Progenitor cell of endocrine pancreas (in vitro differentiated cells): ENCODE measurements at places on chromosomes 7 and 10.

DNA sequence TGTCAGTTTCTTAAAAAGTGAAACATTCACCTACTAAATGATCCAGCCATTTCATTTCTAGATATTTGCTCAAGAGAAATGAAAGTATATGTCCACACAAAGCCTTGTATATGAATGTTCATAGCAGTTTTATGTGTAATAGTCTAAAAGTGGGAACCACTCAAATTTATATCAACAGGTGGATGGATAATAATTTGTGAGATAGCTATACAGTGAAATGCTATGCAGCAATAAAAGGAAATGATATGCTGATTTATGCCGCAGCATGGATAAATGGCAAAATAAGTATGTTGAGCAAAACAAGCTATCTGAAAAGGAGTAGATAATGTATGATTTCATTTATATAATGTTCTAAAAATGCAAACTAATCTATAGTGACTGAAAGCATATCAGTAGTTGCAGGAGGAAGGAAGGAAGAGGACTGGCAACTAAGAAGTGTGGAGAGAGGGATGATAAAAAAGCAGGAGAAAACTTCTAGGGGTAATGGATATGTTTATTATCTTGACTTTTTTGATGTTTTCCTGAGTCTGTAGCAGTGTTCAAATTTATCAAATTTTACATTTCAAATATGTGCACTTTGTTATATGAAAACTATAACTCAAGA lies 80.6 kb downstream of the ABCB5 start:
- DNase-seq: no peak

- DNase-seq: no peak
Observed at GRCh38 chr10:110978204-110978603, 58.8 kb downstream of the SHOC2 start.

DNA sequence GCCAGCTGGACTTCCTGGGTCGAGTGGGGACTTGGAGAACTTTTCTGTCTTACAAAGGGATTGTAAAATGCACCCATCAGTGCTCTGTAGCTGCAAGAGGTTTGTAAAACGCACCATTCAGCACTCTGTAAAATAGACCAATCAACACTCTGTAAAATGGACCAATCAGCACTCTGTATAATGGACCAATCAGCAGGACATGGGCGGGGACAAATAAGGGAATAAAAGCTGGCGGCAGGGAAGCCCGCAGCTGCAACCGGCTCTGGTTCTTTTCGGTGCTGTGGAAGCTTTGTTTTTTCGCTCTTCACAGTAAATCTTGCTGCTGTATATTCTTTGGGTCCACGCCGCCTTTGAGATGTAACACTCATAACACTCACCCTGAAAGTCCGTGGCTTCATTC lies 151.9 kb downstream of the GALNT17 start:
- DNase-seq: no peak

DNA sequence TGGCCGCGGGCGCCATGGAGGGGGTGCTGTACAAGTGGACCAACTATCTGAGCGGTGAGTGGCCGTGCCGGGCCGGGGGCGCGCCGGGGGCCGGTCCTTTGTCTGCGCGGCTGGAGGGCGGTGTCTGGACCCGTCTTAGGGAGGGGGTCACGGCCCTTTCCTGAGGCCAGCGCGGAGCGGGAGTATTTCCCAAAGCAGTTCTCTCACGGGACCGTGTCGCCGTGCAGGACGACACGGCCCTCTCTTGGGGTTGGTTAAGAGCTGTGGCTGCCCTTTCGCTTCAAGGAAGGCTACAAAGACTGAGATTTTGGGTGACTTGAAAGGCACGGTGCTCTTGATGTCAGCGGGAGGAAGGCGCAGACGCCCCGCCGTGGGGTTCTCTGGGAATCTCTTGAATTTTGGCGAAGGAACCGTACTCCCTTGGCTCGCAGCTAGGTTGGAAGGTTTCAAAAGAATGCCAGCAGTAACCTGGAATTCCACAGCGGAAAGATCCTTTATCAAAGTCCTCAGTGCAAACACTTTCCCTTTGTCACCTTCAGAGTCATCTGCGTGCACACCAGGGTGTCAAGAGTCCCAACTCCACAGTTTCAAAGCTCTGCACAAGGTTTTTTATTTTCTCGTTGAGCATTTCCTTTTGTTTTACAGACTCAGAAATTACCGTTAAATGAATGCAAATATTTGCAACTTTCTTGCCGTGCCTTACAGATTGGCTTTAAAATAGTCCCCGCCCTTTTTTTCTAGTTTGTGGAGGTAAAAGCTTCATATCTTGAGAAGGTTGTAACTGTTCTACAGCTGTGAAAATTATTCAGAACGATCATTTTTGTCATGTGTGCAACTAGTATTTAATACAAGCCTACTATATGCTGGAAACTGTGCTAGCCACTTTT lies 780 bp downstream of the PLEKHA8 start:
- peak; percentile 11 for DNase-seq

DNA sequence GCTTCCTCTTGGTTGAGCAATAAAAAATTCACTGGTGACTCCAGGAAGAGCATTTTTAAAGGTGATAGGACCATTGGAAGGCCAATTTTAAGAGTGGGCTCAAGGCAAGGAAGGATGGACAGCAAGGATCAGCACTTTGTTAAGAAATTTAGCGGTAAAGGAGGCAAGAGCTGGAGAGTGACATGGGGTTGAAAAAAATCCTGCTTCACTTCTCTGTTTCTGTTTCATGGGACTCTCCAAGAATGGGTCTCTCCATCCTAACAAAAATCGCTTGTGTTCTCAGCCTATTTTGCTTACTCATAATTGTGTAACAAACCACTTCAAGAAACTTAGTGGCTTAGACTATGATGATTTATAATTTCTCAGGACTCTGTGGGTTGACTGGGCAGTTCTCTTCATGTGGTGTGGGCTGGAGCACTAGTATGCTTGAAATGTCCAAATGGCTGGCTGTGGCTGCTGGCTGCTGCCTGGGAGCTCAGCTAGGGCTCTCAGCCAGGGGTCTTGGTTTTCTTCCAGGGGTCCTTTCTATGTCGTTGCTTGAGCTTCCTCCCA lies 59.8 kb upstream of the ZNRF2 start:
- no peak for DNase-seq

DNA sequence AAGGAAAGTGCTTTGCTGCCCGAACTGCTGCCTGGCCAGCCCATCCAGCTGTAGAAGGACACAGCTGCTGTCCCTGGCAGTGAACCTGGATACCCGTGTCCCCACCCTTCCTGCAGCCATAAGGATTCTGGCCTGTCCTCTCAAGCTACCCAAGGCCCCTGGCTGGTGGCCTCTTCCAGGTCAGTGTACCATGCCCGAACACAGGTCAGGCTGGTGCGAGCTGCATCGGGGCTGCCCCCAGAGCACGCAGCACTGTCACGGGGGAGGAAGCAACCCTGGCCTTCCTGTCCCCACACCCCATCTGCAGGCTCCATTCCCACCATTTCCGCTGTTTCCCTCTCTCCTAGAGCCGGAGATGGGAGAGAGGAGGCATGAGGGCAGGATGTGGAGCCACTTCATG lies 30.5 kb upstream of the PWWP2B start:
- no peak for DNase-seq

DNA sequence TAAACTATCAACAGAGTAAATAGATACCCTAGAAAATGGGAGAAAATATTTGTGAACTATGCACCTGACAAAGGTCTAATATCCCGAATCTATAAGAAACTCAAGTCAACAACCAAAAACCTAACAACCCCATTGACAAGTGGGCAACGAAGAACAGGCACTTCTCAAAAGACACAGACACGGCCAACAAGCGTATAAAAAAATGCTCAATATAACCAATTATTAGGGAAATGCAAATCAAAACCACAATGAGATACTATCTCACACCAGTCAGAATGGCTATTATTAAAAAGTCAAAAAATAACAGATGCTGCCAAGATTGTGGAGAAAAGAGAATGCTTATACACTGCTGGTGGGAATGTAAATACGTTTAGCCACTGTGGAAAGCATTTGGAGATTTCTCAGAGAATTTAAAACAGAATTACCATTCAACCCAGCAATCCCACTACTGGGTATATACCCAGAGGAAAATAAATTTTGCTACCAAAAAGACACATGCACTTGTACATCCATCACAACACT lies 63.2 kb upstream of the CAV2 start:
- no peak for DNase-seq

DNA sequence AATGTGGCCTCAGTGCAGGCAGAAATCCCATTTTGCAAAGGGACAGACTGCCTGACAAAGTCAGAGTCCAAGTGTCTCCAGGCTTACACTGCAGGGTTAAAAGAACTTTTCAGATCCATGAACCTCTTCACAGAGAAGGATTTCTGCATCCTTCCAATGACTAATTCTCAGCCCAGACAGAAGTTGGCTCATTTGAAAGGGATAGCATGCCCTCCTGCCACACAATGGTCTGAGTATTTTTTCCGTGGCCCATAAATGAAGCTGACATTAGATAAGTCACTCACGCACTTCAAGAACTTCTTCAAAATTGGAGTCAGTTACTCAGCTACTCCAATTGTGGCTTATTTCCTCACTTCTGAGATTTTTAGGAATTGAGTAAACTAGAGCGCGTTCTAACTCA lies 170.2 kb downstream of the PLXNA4 start:
- no peak for DNase-seq

- no peak for DNase-seq
Observed at GRCh38 chr10:12898271-12898670, 103.2 kb downstream of the CCDC3 start.

DNA sequence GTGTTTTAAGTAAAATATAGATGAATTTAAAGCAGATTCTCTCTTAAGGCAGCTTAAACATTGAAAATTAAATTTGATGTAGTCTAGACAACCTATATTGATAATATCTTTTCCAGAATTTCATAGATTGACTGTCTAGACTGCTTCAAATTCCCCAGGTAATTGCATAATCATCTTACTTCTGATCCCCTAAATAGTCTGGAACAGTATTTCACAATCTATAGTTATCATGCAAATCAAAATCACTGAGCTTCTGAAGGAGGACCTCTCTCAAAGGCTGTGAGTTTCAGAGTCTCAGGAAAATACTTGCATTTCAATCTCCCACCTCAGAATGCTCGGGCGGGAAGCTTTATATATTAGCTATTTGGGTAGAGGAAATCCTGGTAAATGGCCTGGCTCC lies 87.3 kb downstream of the SEMA3A start:
- DNase-seq: no peak

DNA sequence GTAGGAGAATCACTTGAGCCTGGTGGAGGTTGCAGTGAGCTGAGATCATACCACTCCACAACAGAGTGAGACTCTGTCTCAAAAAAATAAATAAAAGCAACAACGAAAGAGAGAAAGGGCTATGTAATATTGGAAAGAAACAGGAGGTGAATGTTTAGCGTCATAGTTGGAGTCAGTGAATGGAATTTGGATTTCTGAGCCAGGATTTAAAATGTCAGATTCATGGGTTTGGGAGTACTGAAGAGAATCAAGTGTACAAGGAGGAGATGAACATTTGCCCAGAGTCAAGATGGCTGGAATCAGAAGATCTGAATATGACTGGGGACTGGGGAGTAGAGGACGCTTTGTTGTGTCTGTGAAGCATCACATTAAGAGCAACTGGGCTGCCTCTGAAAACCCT lies 366.4 kb downstream of the GALNT17 start:
- DNase-seq: no peak

GRCh38 chr7:80896906-80897598 lies 21.8 kb downstream of the SEMA3C start:
- DNase-seq: no peak

DNA sequence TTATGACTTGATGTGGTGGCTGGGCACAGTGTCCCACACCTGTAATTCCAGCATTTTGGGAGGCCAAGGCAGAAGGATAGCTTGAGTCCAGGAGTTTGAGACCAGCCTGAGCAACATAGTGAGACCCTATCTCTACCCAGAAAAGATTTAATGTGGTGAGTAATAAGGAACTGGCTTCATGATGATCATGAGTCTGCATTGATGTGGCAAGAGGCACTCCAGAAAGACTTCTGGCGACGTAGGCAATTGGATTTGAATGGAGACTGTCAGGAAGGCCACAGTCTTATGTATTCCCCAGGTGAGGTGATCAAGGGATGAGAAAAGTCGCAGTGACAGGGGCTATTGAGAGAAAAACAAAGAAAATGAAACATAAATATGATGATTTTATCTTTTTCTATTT lies 138.0 kb downstream of the CACNB2 start:
- DNase-seq: no peak

- DNase-seq: no peak
Observed at GRCh38 chr10:119489991-119490326, 52.6 kb downstream of the RGS10 start.

- no peak for DNase-seq
Observed at GRCh38 chr10:100151723-100152300, 34.0 kb downstream of the ERLIN1 start.

GRCh38 chr10:111030042-111030750 lies 46.6 kb upstream of the ADRA2A start:
- no peak for DNase-seq

DNA sequence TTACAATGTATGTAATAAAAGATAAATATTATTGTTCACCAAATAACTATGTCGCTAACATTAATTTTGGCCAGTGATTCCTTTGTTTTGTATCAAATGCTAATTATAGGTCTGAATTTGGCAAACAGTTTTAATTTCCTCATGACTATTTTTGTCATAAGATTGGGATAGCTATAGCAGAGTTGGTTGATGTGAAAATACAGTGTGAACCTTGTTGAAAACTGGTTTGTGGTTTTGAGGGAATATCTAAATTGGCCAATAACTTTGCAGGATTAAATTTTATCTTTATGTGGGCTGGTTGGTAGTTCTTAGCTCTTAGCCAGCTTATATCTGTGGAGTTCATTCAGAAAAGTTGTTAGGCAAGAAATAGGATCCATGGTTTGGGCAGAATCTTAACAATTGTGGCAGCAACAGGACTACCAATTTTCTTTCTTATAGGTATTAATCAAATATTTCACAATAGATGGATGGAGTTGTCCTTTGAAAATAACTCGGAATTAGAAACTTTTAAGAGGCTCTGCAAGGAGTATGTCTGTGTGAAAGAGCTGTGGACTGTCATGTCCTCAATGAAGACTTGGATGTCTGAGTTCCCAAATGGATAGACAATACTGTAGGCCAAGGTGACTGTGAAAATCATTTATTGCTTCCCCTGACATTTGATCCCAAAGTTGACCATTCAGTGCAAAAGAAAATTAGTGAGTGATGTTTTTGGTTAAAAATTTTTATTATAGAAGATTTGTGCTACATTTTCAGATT lies 73.5 kb downstream of the PRKG1 start:
- no peak for DNase-seq

- DNase-seq: no peak
Observed at GRCh38 chr10:9986786-9987185, 1030.9 kb upstream of the CELF2 start.

DNA sequence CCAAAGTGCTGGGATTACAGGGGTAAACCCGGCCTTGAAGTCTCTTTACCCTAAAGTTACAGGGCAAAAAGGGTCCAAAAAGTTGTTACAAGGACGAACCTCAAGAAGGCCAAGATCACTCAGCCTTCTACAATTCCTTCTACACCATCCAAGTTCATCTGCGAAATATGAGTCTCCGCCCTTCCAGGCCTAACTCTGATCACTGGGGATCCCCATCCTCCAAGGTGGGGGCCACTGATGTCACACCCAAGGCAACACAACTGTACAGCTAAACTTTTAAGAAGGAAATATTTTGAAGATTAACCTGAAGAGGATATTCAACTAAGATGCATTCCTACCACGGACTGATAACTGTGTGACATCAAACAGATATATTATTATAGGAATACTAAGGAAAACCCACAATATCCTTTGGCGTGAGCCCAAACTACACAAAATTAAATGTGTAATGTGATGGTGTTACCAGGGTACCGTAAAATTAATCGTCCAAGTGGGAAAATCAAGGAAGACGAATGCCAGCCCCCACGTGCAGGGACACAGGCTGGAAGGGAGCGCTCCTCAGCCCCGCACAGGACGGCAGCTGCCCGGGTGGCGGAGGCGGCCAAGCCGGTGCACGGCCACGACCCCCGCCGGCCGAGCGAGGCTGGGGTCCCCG lies 1.0 kb downstream of the PAXIP1 start:
- DNase-seq: no peak
